Kidney (tissue), 22 donors: ENCODE measurements at places on chromosomes 5 and 9. TPM values are rescaled to one million over a fixed set of nuclear protein-coding genes. Genes with fewer than 3 reads are reported as not detected.

- H3K27me3 ChIP-seq: no peaks in the 10 kb centered on the region
- H3K4me1 ChIP-seq: no peaks in the 10 kb centered on the region
- no peak for DNase-seq
These were observed 71.2 kb upstream of the FREM1 start for GRCh38 chr9:14981291-14981950.

DNA sequence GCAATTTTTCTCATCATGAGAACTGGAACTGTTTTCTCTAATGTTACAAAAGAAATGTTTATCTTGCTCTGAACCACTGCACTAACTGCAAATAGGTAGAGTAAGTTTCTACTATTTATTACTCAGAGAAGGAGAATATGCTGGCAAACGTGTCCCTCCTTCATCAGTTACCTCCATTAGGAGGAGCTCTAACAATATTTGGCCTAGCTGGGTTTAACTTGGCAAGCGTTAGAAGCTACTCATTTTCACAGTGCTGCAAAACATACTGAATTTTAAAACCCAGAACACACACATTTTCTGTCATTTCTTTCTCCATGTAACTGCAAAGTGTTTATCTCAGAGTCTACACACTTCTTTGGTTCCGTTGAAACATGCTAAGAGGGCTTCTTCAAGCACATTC lies 101.0 kb upstream of the GABRG2 start:
- H3K27me3 ChIP-seq: no peaks in the 10 kb centered on the region
- no peak for DNase-seq
- no peaks in the 10 kb centered on the region for H3K36me3 ChIP-seq
- H3K4me1 ChIP-seq: no peaks in the 10 kb centered on the region

- no peaks in the 10 kb centered on the region for H3K27me3 ChIP-seq
- H3K4me1 ChIP-seq: no peaks in the 10 kb centered on the region
- H3K36me3 ChIP-seq: no peaks in the 10 kb centered on the region
- DNase-seq: no peak
- no peak overlapping the region for H3K4me3 ChIP-seq
These were observed 88.6 kb downstream of the COL5A1 start for GRCh38 chr9:134730011-134730760.

Gene MCTP1
- 19.3 TPM for total RNA-seq

Gene GDA
- total RNA-seq: 31.4 TPM

Gene TRIP13
- 1.6 TPM for total RNA-seq
